ENCODE measurements at places on chromosomes 3 and 15. TPM values are rescaled to one million over a fixed set of nuclear protein-coding genes. Genes with fewer than 3 reads are reported as not detected.

DNA sequence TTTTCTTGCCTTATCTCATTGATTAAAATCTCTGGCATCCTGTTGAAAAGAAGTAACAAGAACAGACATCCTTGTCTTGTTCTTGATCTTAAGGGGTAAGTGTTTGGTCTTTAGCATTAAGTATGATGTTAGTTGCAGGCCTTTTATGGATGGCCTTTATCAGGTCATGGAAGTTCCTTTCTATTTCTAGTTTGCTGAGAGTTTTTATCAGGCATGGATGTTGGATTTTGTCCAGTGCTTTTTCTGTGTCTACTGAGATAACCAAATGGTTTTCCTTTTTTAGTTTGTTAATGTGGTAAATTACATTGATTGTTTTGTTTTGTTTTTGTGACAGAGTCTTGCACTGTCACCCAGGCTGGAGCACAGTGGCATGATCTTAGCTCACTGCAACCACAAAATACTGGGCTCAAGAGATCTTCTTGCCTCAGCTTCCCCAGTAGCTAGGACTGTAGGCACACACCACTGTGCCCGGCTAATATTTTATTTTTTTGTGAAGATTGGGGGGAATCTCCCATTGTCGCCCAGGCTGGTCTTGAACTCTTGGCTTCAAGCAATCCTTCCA, 26.3 kb downstream of the MRAS start:
- DNase-seq = no peak
- H3K27me3 ChIP-seq = no peaks in the 10 kb centered on the region
- no peak overlapping the region for H3K27ac ChIP-seq
- H3K36me3 ChIP-seq = peaks cover 4% of the 10 kb centered on the region
- H3K4me3 ChIP-seq = no peak overlapping the region

GRCh38 chr15:57017024-57017423, 98.6 kb downstream of the TCF12 start:
- H3K27me3 ChIP-seq = no peaks in the 10 kb centered on the region
- no peak overlapping the region for H3K27ac ChIP-seq
- peaks cover 8% of the 10 kb centered on the region for H3K4me1 ChIP-seq
- DNase-seq = no peak
- no peak overlapping the region for H3K4me3 ChIP-seq

DNA sequence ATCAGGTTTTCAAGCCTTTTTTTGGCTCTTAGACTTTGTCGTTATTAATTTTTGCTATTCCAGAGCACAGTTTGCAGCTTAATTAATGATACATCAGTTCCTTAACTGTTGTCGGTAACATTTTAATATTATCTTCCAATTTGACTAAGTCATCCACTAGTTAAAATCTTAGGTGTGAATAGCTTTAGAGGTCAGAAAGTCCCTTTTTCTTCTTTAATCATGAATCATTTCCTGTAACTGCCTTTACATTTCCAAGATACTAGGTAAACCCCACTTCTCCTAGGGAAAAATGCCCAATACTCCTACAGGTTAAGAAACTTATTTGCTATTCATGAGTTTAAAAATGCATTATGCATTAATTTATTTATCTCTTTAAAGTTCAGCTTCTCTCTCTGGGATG, 260.9 kb upstream of the CFAP20DC start:
- H3K27me3 ChIP-seq = no peaks in the 10 kb centered on the region
- no peaks in the 10 kb centered on the region for H3K4me1 ChIP-seq
- no peak overlapping the region for H3K4me3 ChIP-seq
- no peaks in the 10 kb centered on the region for H3K36me3 ChIP-seq

- H3K4me1 ChIP-seq = no peaks in the 10 kb centered on the region
- H3K27ac ChIP-seq = no peak overlapping the region
- no peak for DNase-seq
- H3K27me3 ChIP-seq = peaks cover 4% of the 10 kb centered on the region
Measured at GRCh38 chr3:53748512-53749271, 97.5 kb downstream of the CHDH start.

Gene BFSP2
- total RNA-seq = not detected

DNA sequence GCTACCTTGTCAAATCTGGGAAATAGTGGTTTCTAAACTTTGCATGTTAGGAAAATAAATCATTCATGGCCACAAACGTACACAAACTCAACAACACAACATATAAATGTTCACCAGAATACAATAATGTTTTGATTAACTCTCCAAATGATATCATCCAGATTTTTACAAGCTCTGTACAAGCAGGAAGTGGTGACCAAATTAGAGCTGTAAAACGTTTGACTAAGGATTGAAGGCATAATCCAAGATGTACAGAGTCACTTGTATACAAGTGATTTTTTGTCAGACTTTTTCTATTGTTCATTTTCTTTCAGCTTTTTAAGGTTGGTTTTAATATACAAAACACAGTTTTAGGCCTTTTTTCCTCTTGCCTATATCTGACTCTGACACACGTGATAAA, 748.4 kb upstream of the GRM7 start:
- no peak for DNase-seq
- no peaks in the 10 kb centered on the region for H3K27me3 ChIP-seq

DNA sequence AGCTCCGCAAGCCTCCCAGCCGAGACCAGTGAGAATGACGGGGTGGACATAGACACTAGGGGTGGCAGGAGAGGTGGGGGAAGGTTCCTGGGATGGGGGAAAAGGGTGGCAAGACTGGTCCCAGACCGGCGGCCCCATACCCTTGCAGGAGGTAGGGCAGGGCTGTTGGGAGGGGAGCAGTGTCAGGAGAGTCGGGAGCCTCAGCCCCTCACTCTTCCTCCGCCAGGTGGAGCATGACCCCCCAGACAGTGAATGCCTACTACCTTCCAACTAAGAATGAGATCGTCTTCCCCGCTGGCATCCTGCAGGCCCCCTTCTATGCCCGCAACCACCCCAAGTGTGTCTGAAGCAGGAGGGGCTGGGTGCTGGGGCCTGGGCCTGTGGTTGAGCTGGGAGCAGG, 8.7 kb upstream of the PSMD2 start:
- H3K4me3 ChIP-seq = no peak overlapping the region
- peaks cover 3% of the 10 kb centered on the region for H3K27me3 ChIP-seq
- no peaks in the 10 kb centered on the region for H3K36me3 ChIP-seq
- no peaks in the 10 kb centered on the region for H3K4me1 ChIP-seq
- no peak for DNase-seq

GRCh38 chr15:38551720-38552648, 12.6 kb downstream of the RASGRP1 start:
- no peak overlapping the region for H3K4me3 ChIP-seq
- no peaks in the 10 kb centered on the region for H3K27me3 ChIP-seq
- peaks cover 11% of the 10 kb centered on the region for H3K4me1 ChIP-seq
- no peaks in the 10 kb centered on the region for H3K36me3 ChIP-seq
- no peak overlapping the region for H3K27ac ChIP-seq

DNA sequence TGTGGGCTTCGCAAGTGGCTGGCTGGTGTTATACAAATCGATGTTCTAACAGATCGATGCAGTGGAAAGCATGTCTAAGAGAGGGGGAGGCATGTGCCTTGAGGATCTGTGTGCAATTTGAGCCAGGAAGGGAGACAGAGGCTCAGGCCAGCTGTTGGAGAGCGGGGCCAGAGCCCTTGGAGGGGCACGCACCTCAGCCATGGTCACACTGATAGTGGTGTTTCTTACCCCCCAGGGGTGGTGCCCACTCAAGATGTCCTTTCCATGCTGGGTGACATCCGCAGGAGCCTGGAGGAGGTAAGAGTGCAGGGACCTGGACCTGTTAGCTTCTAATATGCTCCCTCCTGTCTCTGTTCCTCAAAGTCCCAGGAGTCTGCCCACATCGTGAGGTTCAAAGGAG, 3.8 kb upstream of the ABTB1 start:
- H3K36me3 ChIP-seq = no peaks in the 10 kb centered on the region
- no peak overlapping the region for H3K27ac ChIP-seq
- DNase-seq = no peak

GRCh38 chr15:50697109-50697797, 10.7 kb upstream of the TRPM7 start:
- peak; percentile 51 for DNase-seq
- no peak overlapping the region for H3K27ac ChIP-seq
- H3K36me3 ChIP-seq = no peaks in the 10 kb centered on the region
- H3K27me3 ChIP-seq = no peaks in the 10 kb centered on the region
- peaks cover 4% of the 10 kb centered on the region for H3K4me1 ChIP-seq

GRCh38 chr15:99999282-100000070, 266.2 kb upstream of the LYSMD4 start:
- no peaks in the 10 kb centered on the region for H3K27me3 ChIP-seq
- H3K4me3 ChIP-seq = no peak overlapping the region
- H3K27ac ChIP-seq = no peak overlapping the region

GRCh38 chr15:85331655-85332285, 48.6 kb upstream of the AKAP13 start:
- H3K27me3 ChIP-seq = no peaks in the 10 kb centered on the region
- H3K36me3 ChIP-seq = no peaks in the 10 kb centered on the region
- H3K4me3 ChIP-seq = no peak overlapping the region
- no peak for DNase-seq
- peak overlapping the region; percentile 61 for H3K27ac ChIP-seq

Gene PROS1
- 13.4 TPM for total RNA-seq

- H3K4me1 ChIP-seq = no peaks in the 10 kb centered on the region
- H3K4me3 ChIP-seq = no peak overlapping the region
Measured at GRCh38 chr3:78090382-78090781, 1050.5 kb downstream of the ROBO2 start.

DNA sequence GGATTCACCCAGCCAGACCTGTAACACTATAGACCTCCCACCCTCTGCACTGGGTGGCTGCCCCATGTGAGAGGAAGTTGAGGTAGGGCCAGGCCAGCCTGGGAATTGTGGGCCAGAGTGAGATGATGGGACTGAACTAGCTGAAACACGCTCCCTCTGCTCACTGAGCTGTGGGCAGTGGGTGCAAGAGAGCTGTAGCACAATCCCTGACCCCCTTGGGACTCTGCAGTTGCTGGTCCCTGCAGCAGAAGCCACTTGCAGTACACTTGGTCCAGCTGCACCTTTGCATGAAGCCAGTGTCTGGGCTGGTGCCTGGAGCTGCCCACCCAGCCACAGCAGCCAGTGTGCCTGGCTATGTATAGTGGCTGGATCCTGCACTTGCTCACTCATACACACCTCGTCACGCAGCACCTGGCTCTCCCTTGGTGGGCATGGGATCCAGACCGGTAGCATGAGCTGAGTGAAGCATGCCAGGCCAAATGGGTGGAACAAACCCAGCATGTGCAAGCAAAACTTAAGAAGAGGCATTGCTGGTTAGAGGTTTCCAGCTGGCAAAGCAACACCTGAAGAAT, 805.7 kb upstream of the GBE1 start:
- no peak for DNase-seq
- no peaks in the 10 kb centered on the region for H3K27me3 ChIP-seq
- no peak overlapping the region for H3K27ac ChIP-seq
- H3K4me1 ChIP-seq = no peaks in the 10 kb centered on the region

DNA sequence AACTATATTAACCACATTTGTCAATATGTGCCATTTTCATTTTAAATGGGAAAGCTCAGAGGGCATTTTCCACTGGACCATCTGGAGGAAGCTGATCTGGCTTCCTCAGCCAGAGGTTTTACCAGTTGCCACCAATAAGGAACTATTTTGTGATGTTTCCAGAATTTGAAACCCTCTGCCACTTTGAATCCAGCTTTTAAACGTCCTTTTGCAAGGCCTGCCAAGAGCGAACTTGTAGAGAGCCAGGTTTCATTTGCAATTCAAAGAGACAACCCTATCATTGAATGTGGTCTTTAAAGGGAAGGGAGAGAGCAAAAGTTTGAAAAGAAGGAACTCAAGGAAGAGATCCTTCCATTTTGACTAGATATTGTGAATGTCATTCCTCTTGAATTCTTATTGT, 123.3 kb upstream of the CHL1 start:
- no peaks in the 10 kb centered on the region for H3K27me3 ChIP-seq
- H3K4me1 ChIP-seq = peaks cover 10% of the 10 kb centered on the region
- H3K4me3 ChIP-seq = no peak overlapping the region
- no peak for DNase-seq
- no peaks in the 10 kb centered on the region for H3K36me3 ChIP-seq

DNA sequence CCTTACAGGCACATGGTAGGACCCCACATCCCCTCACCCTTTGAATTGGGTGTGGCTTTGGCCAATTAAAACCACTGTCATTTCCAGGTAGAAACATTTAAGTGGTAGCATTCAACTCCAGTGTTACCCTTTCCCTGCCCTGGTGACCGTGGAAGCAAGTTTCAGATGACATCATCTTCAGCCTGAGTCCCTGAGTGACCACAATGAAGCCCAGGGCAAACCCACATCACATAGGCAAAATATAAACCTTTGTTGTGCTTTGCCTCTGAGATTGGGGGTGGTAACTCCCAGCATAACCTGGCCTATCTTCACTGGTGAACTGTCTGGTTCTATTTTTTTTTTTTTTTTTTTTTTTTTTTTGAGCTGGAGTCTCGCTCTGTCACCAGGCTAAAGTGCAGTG, 404.0 kb upstream of the WNT5A start:
- no peak for DNase-seq
- H3K36me3 ChIP-seq = no peaks in the 10 kb centered on the region
- H3K4me3 ChIP-seq = no peak overlapping the region

DNA sequence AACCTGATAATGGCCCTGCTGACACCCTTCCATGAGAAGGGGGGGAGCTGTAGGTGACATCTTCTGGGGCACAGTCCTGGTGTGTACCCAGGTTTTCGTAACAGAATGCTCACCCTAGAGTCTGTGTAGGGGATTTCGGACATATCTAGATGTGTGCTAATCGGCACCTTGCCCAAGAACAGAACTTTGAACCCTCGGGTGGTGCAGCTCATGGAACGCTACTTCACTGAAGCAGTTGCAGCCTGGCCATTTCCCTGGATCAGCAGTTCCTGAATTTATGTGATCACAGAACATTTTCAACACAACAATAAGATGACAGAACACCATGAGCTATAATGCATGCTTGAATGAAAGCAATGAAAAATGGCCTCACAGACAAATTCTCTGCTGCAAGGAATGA, 57.5 kb upstream of the MUC13 start:
- H3K27ac ChIP-seq = no peak overlapping the region
- peaks cover 58% of the 10 kb centered on the region for H3K36me3 ChIP-seq
- no peak overlapping the region for H3K4me3 ChIP-seq
- no peak for DNase-seq
- H3K27me3 ChIP-seq = no peaks in the 10 kb centered on the region

Gene TCF12
- total RNA-seq = 106 TPM

Gene PLA1A
- total RNA-seq = 0.91 TPM

DNA sequence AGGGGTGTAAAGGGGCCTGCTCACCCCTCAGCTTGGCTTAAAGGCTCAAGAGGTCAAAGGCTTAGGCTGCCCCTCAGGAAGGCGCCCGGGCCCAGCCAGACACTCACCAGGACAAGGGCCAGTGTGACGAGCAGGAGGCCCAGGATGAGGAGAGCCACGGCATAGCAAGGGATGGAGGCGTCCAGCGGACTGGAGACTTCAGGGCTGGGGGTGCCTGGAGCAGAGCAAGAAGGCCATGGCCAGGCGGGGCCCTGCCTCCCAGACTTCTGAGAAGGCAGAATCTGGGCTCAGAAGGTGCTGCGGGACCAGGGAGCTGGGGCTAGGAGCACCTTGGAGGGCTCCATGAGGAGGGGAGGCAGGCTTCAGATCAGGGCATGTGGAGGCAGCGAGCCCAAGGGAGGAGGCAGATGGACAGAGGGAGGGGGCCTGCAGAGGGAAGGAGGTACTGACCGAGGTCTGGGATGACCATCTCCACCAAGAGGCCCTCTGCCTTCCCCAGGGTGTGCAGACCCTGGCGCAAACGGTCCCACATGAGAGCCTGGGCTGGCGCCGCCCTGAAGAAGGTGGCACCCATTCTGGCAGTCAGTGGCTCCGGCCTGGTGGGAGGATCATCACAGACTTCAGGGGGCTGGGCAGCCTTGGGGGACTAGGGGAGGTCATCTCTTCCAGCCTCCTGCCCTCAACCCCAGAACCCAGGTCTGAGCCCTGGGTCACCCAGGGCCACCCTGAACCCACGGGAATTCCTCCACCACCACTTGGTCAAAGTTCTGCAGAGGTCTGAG, 24.5 kb downstream of the C15orf39 start:
- H3K4me3 ChIP-seq = no peak overlapping the region
- H3K27ac ChIP-seq = no peak overlapping the region
- no peaks in the 10 kb centered on the region for H3K4me1 ChIP-seq
- no peaks in the 10 kb centered on the region for H3K27me3 ChIP-seq
- no peak for DNase-seq

Gene XCR1
- total RNA-seq = not detected

Gene ANKRD34C
- total RNA-seq = 0.05 TPM

All from astrocyte (in vitro differentiated cells and primary cell).